ENCODE measurements at places on chromosomes 3 and 15.

GRCh38 chr3:25662736-25663320 lies 1.9 kb downstream of the TOP2B start:
- DNase-seq = no peak

- DNase-seq = no peak
Observed at GRCh38 chr3:166607933-166608521, 770.8 kb upstream of the BCHE start.

GRCh38 chr3:12476238-12476897 lies 7.9 kb upstream of the TSEN2 start:
- DNase-seq = no peak

- DNase-seq = no peak
Observed at GRCh38 chr3:187044867-187045552, 94.3 kb downstream of the RPL39L start.

GRCh38 chr3:12179441-12179840 lies 20.7 kb upstream of the TIMP4 start:
- DNase-seq = no peak

DNA sequence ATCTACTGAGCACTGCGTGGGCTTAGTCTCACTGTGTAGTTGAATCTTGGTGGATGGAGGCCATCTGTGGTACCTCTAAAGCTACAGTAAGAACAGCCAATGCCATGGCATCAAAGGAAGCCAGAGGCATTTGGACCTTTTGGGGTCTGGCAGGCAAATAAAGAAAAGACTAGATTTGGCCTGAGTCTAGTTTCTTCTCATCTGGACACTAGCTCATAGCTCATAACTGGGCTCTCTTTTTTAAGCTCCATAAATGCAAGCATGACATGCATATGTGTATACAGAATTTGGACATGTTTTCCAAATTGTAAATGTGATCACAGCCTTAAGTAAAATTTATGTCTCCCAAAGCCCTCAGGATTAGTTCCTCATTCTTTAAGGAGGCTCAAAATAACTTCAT lies 107.5 kb downstream of the CNTN6 start:
- no peak for DNase-seq

- no peak for DNase-seq
Observed at GRCh38 chr15:76401285-76401684, 64.7 kb downstream of the ISL2 start.

- no peak for DNase-seq
Observed at GRCh38 chr15:82566690-82567089, 26.4 kb upstream of the RPS17 start.
